SK-N-MC (cell line): ENCODE measurements at places on chromosomes 4 and X.

DNA sequence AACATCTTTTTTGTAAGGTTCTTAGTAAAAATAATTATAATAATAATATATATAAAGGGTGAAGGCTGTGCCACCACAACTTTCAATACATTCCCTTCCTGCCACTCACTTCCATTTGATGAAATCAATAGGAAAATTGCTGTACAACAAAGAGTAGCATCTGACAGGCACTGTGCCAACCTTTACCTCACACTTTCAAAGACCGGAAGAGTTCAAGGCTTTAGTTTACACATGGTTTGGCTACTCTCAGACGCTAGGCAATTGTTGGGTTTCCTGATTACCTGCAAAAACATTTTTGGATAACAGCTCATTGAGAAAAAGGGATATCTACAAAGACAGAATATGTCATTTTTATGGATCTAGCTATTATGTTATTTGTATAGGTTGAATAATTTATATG lies 5.5 kb upstream of the ING2 start:
- DNase-seq, result no peak

DNA sequence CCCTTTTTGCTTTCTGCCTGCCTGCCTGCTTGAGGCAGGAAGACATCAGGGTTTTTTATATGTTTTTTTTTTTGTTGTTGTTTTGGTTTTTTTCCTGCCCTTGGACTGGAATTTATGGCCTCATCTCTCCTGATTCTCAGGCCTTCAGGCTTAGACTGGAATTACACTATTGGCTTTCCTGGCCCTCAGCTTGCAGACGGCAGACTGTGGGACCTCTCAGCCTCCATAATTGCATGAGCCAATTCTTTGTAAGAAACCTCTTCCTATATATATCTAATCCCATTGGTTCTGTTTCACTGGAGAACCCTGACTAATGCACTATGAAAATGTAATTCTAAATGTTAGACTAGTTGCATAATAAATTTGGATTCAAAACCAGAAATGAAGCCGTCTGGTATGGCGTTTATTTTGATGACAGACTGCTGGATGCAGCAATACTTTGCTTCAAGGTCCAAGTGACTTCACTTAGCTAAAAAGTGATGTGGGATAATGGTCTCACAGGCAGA lies 59.0 kb downstream of the SEL1L3 start:
- no peak for DNase-seq

DNA sequence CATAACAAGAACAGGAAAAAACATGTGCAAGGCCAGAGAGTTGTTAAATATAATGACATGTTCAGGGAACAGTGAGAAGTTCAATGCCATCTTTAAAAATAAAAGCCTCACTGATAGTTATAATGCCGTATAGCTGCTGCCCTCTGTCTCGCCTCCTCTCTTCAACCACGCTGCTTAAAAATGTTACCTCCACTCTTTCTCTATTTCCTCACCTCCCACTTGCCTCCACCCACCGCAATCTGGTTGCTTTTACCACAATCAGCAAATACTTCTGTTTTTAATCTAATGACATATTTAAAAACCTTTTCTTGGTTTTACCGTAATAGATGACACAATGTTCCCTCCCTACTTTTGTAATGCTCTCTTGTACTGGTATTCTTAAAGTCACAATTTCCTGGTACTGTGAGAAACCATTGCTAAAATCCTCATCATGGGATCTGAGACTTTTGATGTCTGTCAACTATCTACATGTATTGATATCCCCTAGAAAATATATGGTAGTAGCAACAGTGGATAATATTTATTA lies 66.0 kb downstream of the GABRA2 start:
- DNase-seq, result no peak

GRCh38 chr4:113467581-113467980 lies 294.0 kb downstream of the CAMK2D start:
- DNase-seq, result no peak

DNA sequence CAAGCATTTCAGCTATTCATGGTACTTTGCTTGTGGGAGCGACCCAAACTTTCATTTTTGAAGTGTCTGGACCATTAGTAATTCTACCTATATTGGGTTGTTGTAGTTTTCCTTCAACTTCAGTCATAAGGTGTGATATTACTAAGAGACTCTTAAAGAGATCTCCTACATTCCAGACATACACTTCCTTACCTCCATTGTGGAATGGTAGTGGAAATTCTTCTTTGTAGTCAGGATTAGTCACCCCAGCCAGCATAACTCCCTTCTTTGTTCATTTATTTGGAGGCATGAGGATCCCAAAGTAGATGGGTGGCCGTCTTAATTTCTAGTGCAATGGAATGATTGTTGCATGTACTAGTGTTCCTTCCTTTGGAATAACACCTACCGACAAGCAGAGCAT lies 991.4 kb downstream of the ARAP2 start:
- DNase-seq, result no peak

DNA sequence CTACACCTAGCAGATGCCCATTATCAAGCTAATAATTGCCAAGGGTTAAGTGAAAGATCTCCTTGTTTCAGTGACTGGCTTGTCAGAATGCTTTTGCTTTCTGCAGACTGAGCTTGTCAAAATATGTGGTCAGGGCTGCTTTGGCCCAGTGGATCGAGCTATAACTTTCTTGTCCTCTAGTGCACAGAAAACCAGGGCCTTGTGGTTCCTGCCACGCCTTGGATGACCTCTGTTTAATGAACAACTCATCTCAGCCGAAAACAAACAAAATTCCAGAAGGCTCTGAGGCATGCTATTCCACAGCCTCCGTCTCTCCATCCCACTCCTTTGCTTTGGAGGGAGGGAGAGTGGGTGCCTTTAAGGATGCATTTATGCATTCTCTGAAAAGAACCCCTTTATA lies 11.3 kb downstream of the EVC start:
- DNase-seq, result no peak

- DNase-seq, result no peak
Measured at GRCh38 chr4:115657991-115658650, 544.7 kb upstream of the NDST4 start.

DNA sequence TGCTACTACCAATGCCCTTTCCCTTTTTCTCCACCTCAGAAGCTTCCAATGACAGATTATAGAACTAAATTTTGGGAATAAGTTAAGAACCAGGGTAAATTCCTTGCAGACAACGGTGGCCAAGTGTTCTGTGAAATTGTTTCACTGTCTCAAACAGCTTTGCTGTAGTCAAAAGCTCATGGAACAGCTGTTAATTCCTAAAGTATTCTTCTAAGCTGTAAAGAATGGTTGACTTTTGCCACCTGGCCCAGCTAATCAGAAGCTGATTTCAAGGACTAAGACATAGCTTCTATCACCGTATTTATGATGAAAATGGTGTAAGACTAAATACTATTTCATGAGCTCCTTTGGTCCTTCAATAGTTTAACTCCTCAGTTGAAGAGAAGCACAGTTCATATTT lies 297.5 kb downstream of the IL1RAPL2 start:
- DNase-seq, result no peak

DNA sequence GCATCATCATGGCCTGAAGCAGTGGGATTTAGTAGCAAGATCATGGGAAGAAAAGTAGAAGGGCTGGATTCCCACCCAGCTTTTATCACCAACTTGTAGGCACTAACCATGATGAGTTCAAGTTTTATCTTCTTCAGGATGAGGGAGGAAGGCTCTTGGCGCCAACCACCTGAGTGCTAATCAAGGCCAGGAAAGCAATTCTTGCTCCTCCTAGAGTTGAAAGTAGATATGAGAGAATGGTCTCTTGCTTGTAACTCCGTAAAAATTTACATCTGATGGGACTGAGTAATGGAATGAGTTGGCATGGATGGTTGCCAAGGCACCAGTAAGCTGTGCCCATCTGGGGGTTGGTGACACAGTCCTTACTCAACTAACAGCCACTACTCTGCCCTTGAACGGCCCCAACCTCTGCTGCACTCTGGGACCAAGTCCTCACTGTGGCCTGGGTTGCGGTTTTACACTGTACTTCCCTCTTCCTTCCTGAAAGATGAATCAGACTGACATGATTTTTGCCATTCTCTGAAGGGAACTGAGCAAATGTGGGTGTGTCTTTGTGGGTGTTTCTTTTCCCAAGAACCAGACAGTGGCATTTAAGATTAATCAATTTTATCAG lies 39.4 kb upstream of the NDP start:
- DNase-seq, result no peak

DNA sequence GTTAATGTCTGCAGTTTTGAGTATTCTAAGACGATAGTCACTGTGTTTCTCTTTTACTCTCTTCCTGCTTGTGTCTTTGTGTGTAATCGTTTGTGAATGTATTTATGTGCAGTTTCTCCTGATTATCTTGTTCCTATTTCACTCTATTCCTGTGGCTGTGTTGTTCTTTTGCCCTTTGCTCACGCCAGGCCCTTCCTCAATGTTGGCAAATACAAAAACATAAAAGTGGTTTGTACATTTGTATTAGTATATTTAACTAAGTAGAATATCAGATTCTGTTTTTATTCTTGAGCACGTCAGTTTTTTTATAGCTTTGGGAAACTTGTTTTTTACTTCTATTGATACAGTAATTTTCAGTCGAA lies 107.6 kb upstream of the BMPR1B start:
- no peak for DNase-seq

DNA sequence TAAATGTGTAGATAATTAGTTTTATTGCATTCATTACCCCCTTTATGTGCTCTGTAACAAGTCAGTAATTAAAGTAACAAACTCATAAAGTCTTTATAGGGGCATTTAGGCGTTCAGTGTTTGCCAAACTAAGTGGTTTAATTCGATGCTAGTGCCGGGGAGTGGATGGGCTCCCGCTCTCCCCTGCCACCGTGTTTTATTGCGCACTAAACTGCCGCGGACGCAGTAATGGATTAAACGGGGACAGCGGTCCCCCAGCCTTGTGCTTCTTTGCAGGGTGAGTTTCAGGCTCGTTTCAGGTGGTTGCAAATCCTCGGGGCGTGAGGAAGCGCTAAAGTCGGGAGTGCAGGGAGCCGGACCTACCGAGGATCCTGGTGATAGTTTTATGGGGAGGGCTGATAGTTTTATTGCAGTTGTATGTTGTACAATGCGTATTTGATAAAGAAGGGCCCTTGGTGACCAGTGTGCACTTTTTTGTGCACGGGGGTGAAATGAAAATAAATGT lies 1.6 kb upstream of the PHOX2B start:
- no peak for DNase-seq

- no peak for DNase-seq
Measured at GRCh38 chrX:54043056-54043455, 1.2 kb downstream of the PHF8 start.

DNA sequence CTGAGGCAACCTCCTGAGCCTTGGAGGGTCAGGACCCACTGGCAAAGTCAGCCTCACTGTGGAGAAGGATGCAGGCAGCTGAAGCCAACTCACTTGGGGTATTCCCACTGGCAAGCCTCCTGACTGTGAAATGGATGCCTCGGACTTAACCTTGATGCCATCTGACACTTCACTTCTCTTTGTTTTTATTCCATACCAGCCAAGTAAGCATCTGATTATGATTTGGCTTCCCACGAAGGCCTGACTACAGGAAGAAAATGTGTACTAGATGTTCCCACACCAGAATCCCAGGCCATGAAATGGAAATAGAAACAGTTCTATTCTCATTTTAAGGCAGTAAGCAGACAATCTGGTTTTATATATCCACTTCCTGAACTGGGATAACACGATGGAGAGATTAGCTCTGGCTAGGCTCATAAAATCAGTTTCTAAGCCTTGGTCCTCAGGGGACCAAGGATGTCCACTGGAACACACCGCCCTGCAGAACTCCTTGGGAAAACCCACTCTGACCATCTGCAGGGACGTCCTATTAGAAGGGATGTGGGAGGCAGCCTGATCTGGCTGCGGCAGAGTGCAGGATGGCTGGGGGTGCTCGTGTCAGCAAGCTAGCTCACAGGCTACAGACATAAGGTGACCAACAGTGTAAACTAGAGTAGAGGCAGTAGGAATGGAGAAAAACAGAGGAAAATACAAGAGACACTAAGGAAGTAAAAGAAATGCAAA lies 89.3 kb downstream of the TSPAN5 start:
- no peak for DNase-seq

GRCh38 chr4:184510401-184510800 lies 36.1 kb upstream of the IRF2 start:
- no peak for DNase-seq

- no peak for DNase-seq
Measured at GRCh38 chrX:18964026-18964425, 19.9 kb downstream of the PHKA2 start.

DNA sequence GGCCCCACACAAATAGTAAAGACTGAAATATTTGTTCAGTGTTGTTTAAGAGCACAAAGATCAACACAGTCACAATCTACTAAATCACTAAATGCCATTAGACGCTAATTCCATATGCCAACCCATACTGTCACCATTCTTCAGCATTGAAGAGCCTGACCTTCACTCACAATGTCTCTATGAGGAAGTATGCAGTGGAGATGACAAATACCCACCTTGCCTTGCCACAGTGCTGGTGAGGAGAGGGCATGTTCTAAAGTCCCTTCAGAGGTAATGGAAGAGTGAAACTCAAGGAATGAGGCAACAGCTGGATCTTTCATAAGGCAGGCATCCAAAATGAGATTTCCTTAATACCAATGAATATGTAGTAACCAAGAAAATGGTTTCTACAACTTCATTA lies 50.4 kb downstream of the FRMD7 start:
- DNase-seq, result no peak

GRCh38 chr4:159608436-159608835 lies 505.6 kb downstream of the RAPGEF2 start:
- DNase-seq, result peak; percentile 69

DNA sequence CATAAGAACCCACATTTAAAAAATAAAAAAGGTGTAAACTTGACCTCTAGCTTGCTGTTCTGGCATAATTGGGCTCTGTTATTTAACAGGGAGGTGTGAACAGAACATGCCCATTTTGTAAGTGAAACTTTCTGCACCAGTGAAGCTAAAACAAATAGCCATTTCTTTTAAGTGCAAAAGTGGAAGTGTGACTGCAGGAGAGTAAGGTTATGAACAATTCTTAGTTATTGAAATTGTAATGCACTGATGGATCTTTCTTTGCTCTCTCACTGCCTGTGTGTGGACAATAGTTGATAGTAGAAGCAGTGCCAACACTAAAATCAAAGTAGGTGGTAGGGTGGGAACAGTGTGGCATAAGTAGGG lies 12.6 kb downstream of the P2RY10 start:
- DNase-seq, result no peak

DNA sequence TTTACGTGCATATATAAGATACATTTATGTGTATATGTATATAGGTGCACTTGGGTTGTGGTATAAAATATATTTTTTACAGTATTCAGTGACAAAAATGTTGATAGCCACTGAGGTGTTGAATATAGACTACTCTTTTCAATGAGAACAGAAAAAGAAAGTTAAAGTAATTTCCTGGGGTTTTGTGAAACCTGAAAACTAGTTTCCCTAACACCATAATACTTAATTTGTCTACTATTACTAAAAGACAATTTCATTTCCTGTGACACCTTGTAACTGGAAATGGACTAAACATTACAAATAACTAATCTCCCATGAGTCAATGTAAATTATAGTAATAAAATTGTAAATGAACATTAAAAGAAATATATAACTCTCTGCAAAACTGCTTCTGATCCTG lies 32.0 kb upstream of the MAP9 start:
- no peak for DNase-seq

DNA sequence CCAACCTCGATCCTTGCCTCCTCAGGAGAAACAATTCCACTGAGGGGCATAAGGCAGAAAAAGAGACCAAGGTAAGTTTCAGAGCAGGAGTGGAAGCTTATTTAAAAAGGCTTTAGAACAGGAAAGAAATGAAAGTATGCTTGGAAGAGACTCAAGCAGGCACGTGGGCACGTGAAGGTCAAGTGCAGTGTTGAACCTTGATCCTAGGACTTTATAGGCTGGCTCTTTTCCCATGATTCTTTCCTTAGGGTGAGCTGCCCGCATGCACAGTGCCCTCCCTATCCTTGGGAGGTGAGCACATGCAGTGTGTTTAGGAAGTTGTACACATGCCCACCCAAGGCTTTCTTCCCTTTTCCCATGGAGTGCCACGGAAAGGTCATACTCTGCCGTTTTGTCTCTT lies 4.0 kb upstream of the PI4K2B start:
- DNase-seq, result no peak
